ENCODE measurements at places on chromosomes 6 and 20.
A peak's percentile ranks its signal among the peaks of the same experiment; 100 is the strongest.

- DNase-seq: no peak
Measured at GRCh38 chr6:111880181-111880888, 7.1 kb upstream of the FYN start.

DNA sequence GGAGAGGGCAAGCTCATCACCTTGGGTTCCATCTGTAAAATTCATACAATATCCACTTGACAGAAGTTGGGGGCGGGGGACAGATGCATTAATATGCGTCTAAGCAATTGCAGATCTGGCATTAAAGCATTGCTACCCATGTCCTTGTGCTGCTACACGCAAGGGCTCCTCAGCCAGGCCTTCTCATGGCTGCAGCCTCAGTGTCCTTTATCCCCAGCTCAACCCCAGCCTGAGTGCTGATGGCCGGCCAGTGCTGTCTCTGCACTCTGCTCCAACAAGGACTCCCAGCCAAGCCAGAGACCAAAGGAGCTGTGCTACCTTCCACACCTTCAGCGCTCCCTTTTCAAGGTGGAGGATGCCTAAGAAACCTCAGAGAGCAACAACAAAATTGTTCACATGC lies 188.5 kb upstream of the STXBP5 start:
- DNase-seq: no peak

DNA sequence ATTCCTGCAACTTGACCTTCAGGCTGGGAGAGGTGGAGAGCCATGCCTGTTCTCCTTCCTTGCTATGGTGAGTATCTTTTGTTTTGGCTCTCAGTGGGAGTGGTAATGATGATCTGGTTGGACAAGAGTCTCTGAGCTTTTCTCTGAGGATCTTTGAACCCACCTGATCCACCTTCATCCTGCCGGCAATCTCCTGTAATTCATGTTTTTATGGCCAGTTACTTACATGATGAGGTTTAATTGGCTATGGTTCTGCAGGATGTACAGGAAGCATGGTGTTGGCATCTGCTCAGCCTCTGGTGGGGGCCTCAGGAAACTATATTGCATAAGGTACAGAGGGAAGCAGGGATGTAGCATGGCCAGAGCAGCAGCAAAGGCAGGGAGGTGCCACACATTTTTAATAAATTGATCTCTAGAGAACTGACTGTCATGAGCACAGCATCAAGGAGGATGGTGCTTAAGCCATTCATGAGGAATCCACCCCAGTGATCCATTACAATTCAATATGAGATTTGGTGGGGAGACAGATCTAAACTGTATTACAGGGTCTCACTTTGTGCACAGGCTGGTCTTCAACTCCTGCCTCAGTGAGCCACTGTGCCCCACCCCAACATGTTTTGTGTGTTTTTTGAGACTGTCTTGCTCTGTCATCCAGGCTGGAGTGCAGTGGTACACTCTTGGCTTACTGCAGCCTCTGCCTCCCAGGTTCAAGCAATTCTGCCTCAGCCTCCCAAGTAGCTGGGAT lies 10.0 kb downstream of the HSPA1B start:
- DNase-seq: no peak

GRCh38 chr6:132866762-132867449 lies 52.5 kb downstream of the RPS12 start:
- DNase-seq: peak; percentile 38

- no peak for DNase-seq
Measured at GRCh38 chr6:139240161-139241010, 51.4 kb downstream of the TXLNB start.

DNA sequence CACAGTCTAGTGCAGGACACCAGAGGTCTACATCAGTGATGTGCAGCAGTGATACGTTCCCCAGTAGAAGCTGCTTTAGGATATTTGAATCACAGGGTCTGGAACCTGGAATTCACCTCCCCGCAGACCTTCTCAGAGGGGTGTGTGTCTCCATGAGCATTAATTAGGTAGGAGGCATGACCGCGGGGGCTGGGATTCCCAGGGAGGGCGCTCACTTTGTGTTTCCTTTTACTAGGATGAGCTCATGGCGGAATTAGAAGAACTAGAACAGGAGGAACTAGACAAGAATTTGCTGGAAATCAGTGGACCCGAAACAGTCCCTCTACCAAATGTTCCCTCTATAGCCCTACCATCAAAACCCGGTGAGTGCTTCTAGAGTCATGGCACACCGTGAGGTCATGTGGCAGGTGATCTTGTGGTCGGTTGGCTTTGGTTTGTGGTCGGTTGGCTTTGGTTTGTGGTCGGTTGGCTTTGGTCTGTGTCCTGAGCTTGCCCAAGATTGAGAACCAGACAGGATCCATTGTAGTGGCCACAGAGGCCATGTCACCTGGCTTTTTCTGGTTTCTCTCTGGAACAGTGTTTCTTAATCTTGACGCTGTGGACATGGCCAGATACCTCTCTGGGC lies 40.8 kb downstream of the CHMP4B start:
- no peak for DNase-seq

GRCh38 chr20:2093159-2093781 lies 8.4 kb upstream of the STK35 start:
- peak; percentile 64 for DNase-seq

DNA sequence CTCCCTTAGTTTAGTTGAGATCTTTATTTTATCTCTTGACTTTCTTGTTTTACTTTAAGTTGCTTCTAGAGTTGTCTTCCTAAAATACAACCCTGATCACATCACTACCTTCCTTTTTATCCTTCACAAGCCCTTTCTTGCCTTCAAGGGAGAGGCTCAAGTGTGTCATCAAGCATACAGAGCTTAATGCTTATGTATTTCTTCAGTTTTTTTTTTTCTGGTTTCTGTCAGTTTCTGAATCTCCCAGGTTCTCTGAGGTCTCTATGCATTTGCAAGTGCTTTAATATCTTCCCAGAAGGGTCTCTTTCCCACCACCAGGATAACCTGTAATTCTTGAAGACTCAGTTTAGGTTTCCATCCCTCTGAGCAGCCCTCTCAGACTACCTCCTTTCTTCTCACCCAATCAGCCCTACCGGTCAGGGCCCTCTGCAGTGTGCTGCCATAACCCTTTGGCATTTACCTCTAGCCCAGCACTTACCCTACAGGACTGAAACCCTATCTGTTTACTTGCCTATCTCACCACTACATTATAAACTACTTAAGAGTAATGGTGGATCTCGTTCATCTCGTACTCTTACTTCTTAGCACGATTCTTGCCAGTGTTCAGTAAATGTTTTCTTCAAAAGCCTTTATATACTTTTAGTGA lies 36.9 kb downstream of the EYA4 start:
- DNase-seq: no peak

GRCh38 chr6:169439710-169440109 lies 186.1 kb upstream of the THBS2 start:
- no peak for DNase-seq

DNA sequence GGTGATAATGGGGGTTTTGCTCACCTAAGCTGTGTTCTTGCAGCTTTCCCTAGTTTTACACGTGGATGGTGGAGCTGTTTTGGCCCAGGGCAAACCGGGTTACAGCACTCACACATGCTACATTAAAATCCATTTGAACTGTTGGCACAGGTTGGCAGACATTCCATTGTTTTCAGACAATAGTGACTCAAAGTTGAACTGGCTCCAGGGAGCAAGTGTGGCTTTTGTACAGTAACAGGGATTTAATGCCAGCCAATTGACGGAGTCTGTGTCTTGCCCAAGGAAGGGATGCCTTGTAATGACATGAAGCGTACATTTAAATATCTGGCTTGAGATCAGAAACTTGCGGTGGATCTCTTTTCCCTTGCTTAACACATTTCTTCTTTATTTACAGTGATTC lies 183.1 kb downstream of the DTNBP1 start:
- DNase-seq: no peak

DNA sequence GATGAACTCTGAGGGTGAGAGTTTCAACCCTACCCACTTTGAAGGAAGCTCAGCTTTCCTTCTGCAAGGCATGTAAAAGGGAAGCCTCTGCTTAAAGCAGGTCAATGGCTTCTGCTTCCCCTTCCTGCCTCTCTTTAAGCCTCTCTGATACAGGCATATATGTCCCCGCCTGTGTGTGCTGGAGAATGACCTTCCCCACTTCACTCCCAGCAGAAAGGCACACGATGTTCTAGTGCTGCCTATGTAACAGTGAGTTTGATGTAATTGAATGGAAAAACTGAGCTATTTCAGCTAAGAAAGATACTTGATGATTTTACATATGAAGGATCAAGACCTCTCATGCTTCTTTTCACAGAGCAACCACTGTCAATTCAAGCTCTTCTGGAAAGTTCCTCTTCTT lies 632.2 kb downstream of the HACE1 start:
- no peak for DNase-seq

DNA sequence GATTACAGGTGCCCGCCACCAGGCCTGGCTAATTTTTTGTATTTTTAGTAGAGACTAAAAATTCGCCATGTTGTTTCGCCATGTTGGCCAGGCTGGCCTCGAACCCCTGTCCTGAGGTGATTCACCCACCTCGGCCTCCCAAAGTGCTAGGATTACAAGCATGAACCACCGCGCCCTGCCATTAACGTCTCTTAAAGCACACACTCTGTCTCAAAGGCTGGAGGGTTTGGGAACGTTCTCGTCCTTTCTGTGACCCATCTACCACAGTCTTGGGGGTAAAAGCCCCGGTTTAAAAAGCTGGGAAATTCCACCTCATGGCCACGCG lies 57.8 kb upstream of the ARID1B start:
- DNase-seq: no peak

GRCh38 chr6:46674410-46674809 lies 13.3 kb upstream of the TDRD6 start:
- DNase-seq: no peak

- DNase-seq: no peak
Measured at GRCh38 chr6:167560673-167561569, 236.0 kb downstream of the TTLL2 start.

DNA sequence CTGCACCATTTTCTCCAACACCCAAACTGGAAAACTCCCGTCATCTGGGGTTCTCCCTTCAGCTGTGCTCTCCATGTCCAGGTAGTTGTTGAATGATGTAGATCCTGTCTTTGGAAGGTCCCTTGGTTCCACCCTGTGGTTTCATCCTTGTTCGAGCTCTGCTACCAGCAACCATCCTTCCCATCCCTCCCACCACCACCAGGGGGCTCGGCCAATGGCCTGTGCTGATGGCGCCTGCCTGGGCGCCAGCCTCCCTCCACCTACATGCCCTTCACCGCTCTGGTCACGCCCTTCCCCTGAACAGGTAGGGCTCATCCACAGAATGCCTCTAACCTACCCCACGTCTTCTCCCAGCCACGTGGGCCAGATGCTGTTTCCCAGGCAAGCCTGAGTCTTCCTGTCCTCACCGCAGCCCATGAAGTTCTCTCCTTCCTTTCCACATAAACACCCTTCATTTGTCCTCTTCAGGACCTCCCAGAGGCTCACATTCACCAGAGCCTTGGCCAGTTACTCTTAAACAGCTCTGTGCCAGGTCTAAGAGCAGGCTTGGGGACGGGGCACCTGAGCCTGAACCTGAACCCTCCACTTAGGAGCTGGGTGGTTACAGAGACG lies 75.1 kb upstream of the DUSP22 start:
- DNase-seq: peak; percentile 54

- DNase-seq: no peak
Measured at GRCh38 chr6:1562171-1562955, 47.4 kb upstream of the FOXC1 start.

DNA sequence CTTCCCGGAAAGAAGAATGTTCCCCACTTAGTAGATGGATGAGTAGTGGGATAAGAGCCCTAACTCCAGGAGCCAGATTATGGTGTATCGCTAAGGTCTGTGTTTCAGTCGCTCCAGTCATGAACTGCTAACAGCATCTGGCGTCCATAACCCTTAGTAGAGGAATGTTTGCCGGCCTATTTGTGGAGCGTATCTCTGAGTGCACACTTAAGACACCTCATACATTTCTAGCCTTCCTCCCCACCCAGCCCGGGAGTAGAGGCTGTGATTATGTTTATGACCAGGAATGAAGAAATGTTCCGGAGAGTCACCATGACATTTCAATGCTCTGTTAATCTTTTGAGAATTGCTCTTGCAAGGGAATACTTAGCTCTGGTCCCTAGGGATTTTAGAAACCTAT lies 251.1 kb upstream of the SOX4 start:
- no peak for DNase-seq

- DNase-seq: no peak
Measured at GRCh38 chr6:42503894-42504293, 52.2 kb upstream of the TRERF1 start.

DNA sequence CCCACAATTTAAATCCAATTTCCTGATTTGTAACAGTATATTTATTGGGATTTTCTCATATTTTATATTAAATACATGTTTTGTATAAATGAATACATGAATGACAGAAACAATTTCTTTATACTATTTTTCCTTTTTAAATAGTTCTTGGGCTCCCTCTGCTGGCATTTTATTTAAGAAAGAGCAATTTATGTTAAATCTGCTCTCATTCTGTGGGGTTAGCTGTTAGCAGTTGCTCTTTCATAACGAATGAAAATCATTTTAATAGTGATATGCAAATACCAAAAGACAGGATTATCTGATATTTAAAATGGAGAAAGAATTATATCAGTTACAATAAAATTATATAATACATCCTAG lies 118.3 kb downstream of the RALGAPA2 start:
- DNase-seq: peak; percentile 57

GRCh38 chr6:141464490-141464889 lies 668.2 kb upstream of the GJE1 start:
- no peak for DNase-seq

- peak; percentile 84 for DNase-seq
Measured at GRCh38 chr6:147506704-147507114, 1.8 kb upstream of the SAMD5 start.

DNA sequence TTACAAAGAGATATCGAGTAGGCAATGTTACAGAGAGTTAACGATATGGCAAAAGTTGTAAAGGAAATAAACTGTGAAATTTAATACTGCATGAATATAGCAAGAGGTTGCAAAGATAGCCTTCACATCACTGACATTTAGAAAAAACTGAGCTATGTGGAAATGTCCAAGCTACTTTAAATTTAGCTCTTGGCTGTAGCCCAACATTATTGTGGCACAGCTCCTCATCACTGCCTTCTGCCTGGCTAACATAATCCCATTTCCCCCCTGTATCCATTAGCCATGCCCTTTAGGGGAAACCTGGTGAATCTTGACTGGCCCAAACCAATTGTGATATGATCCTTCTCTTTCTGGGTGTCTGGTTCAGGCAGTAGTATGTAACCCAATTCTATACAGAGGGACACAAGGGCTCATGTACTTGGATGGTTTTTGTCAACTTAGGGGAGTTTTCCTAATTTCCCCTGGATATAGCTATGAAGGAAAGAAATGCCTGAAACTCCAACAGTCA lies 115.4 kb downstream of the PFDN4 start:
- DNase-seq: no peak

DNA sequence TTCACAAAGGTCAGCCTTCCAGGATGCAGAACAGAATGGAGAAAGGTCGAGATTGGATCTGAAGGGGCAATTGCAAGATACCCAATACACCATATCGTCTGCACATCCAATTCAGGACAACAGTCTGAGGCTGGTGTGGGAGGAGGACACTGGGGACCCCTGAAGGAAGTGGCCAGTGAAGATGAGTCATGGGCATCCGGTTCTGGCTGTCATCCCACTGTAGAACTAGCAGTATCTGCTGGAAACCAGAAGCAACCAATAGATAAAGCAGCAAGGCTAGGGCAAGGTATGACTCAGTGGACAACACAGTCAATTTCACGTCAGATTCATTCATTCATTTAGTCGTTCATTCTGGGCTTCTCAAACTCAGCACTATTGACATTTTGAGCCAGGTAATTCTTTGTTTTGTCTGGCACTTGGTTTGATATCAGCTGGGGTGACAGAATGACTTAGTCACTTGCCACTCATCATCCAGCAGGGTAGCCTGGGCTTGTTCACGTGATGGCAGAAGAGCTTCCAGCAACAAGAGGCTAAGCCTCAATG lies 30.3 kb upstream of the SHLD1 start:
- DNase-seq: no peak

All from neural progenitor cell (in vitro differentiated cells).